NCI-H226 (cell line): ENCODE measurements at places on chromosomes 4 and X.
A peak's percentile ranks its signal among the peaks of the same experiment; 100 is the strongest.

DNA sequence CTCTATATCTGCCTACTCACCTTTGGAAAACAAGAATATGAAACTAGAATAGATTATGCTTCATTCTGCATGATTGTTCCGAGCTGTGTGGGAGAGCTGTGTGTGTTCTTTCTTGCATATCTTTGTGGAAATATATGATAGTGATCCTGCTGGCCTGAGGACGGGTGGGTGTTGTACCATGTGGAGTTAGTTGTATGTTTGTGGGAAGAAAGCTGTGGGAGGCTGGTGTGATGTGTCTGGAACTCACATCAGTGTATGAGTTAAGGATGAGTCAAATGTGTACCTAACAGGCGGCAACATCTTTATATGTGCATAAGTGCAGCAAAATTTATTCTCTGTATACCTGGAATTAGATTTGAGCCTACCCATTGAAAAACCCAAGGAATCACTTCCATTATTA is 208.1 kb upstream of the ADGRL3 start:
- DNase-seq: peak; percentile 94

- no peak for DNase-seq
These were observed 36.5 kb upstream of the LINC00632 start for GRCh38 chrX:140672840-140673731.

GRCh38 chr4:137794764-137795254 is 262.5 kb upstream of the PCDH18 start:
- no peak for DNase-seq

DNA sequence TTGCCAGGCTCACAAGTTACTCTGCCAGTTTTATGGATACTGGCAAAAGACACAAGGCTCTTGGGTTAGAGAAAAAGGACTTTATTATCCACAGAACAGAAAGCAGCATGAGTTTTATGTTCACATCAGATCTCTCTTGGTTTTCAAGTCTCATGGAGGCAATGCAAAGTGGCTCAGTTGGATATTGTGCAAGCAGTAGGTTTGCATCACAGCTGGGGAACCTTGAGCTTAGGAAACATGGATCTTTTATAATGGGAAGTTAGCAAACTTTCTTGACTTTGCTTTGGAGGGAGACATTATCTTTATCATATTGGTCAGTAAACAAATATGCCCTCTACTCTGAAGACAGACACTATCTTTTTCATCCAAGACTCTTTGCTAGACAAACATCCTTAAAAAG is 109.2 kb upstream of the GRPR start:
- DNase-seq: no peak

DNA sequence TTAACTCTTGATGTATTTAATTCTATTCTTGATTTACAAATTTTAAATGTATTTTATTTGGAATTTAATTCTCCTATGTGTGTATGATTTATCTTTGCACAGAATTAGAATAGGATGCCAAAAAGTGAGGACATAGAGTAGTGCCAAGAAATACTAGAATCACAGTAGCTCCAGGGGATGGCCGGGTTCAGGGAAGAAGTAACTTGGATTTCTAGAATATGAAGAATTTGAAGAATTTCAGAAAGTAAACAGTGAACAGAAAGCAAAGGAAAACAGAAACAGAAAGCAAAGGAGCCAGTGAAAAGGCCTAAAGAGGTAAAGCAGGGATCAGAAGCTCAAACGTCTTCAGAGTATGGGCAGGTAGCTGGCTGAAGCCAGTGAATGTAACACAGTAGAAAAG is 1187.6 kb downstream of the RPA4 start:
- DNase-seq: no peak

GRCh38 chr4:83418211-83418610 is 37.4 kb downstream of the HELQ start:
- DNase-seq: no peak

- peak; percentile 36 for DNase-seq
These were observed 46.7 kb downstream of the DDX60L start for GRCh38 chr4:168433571-168433970.

- no peak for DNase-seq
These were observed 184.0 kb upstream of the KIT start for GRCh38 chr4:54473798-54474197.

DNA sequence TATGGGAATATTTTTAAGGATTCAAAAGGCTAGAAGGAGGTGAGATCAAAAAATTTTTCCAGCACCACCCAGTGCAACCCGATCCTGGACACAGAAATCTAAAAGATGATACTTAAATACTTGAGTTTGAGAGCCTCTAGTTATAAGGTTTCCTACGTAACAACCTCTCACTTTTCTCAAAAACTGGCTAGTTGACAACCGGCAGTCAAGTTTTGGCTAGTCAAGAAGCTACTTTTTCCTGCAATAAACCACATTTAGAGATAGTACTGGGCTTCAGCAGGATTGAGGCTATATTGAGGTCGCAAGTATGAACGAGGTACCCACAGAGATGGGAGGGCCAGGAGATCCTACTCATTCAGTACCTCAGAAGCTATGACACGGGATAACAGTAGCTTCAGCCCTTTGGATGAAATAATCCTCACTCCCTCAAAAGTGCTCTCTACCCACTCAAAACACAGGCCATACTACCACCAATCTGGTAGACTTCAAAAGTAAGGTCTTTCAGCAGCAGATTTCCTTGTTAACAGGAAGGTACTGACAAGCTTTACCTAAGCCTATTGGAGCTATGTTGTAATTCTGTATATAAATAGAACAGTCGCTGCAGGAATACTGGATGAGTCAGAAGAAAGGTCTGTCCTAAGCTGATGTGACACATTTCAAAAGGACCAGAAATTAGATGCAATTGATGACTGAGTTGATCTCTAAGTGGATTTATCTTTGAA is 1.5 kb upstream of the TSPAN5 start:
- no peak for DNase-seq

DNA sequence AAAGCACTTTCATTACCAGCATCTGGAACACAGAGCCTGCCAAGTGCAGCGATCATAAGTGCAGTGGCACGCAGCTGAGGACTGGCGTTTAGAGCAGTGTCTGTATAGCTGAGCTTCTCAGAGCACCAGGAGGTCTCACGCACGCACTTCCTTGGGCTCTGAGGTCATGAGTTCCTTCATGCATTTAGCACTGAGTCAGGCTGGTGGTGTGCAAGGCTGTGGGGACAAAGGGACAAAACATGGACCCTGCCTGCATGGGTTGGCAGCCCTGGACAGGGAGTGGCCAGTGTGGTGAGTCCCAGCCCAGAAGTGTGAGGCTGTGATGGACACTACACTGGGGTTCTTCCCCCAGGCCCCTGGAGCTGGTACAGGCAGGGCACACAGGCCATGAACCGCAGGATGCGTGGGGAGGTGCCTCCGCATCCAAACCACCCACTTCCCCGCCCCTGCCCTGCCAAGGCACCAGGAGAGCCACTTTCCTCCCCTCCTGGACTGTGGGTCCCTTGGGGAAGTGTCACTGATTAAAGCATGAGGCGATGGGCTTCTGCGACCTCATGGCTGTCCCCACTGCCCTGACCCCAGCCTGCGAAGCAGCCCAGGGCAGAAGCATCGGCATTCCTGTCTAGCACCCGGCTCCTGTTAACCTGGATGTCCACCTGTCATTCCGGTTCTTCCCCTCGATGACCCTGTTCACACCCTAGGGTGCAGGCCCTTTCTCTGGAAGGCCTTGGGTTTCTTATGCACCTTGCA is 37.2 kb upstream of the GPR78 start:
- DNase-seq: no peak

- no peak for DNase-seq
These were observed 451.1 kb downstream of the RPA4 start for GRCh38 chrX:97334850-97335249.

GRCh38 chr4:42350611-42351182 is 46.6 kb upstream of the SHISA3 start:
- DNase-seq: no peak

GRCh38 chr4:6217716-6218381 is 17.5 kb upstream of the JAKMIP1 start:
- no peak for DNase-seq

- DNase-seq: no peak
These were observed 87.0 kb upstream of the USP38 start for GRCh38 chr4:143097751-143098150.

DNA sequence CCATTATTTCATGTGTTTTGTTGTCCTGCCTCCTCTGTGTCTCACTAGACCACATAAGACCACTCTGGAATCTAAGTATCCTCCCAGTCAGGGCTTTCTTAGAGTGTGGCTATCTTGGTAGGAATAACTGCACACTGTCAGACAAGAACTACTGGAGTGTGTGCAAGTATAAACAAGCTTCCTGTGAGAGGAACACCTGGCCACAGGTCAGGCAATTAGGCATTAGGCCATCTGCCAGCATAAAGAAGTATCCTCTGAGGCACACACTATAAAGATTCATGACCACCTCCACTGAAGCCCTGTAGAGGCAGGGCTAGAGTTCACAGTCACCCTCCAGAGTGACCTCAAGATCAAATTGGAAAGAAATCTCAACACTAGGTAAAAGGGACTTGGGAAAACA is 507.0 kb upstream of the PABPC4L start:
- DNase-seq: no peak

DNA sequence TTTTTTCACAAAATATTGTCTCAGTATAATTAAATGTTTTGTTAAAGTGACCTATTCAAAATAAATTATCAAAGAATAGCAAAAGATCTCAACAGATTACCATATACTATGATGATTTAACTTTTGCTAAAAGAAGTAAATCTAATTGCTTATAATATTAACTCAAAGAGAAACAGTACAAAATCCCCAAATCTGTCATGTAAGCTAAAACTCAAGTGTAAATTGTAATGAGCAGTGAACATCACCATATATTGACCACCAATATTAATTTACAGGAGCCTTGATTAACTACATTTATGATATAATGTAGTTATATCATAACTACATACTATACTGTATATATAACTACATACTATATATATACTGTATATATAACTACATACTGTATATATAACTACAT is 174.4 kb downstream of the SLC39A8 start:
- DNase-seq: no peak

GRCh38 chrX:40323977-40324376 is 226.2 kb upstream of the BCOR start:
- no peak for DNase-seq

- DNase-seq: no peak
These were observed 2158.6 kb upstream of the TENM3 start for GRCh38 chr4:180084561-180084960.

- DNase-seq: peak; percentile 79
These were observed 32.1 kb upstream of the GK start for GRCh38 chrX:30620980-30621618.

- no peak for DNase-seq
These were observed 157.5 kb upstream of the ATOH1 start for GRCh38 chr4:93671093-93671492.

GRCh38 chr4:152972821-152973628 is 36.9 kb downstream of the FHDC1 start:
- DNase-seq: peak; percentile 99

DNA sequence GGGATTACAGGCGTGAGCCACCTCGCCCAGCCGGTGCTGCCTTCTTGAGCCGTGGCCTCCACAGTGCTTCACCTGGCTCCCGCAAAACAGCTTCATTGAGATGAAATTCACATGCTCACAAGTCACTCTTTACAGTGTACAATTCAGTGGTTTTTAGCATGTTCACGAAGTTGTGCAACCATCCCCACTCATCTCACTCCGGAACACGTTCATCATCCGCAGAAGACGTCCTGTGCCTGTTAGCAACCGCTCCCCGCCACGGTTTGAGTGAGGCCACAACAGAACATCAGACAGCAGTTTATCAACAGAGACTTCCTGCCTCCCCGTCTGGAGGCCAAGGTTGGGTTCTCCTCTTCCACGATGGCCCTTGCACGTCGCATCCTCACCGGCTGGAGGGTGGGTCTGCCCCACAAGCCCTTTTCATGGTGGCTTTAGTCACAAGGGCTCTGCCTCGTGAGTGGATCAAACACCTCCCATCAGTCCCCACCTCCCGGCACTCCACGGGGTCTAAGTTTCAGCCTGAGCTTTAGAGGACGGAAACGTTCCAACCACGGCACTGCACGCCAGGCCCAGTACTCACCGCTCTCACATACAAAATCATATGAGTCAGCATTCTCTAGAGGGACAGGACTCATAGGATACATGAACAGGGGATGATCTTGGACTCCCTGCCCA is 29.6 kb upstream of the SPON2 start:
- DNase-seq: no peak

- no peak for DNase-seq
These were observed 273.6 kb downstream of the FRMPD4 start for GRCh38 chrX:12411831-12412230.

- DNase-seq: no peak
These were observed 56.3 kb upstream of the CXCL8 start for GRCh38 chr4:73684097-73684496.

- DNase-seq: peak; percentile 33
These were observed 53.5 kb downstream of the PTTG2 start for GRCh38 chr4:38013461-38014366.

DNA sequence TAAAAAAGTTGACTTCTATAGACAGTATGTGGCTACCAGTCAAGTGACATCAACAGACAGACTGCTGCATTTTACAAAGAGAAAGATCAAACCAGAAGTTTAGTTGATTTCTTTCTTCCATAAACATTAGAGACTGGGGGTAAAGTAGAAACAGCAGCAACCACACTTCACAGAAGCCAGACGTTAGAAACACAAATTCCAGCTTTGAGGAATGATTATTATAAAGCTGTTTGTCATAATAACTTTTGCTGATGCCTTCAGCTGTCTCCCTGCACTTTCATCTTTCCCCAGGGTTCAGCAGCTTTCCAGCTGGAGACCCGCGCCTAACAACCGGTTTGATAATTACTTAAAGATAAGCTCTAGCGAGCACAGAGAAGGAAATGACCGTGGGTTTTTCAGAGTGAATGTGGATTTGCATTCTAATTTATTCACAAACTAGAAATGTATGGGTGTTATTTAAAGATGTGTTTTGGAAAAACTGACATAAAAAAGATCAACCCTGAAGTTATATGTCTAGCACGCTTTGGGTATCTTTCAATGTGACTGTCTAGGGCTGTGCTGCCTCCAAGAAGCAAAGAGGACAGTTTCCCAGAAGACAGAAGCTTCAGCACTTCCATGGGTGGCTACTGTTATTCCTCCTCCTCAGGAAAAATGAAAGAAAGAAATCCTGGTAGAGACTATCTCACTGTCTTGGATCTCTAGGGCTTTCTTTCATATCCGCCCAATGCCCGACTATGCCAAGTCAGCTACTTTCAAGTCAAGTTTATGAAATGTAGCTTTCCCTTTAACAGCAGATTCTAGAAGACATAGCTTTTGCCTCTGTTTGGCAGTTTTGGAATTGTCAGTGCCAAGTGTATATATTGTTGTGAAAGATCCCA is 15.0 kb upstream of the ENAM start:
- DNase-seq: no peak

GRCh38 chr4:126778348-126778747 is 854.4 kb upstream of the INTU start:
- peak; percentile 37 for DNase-seq

GRCh38 chr4:67891645-67892044 is 7.8 kb upstream of the TMPRSS11D start:
- no peak for DNase-seq

DNA sequence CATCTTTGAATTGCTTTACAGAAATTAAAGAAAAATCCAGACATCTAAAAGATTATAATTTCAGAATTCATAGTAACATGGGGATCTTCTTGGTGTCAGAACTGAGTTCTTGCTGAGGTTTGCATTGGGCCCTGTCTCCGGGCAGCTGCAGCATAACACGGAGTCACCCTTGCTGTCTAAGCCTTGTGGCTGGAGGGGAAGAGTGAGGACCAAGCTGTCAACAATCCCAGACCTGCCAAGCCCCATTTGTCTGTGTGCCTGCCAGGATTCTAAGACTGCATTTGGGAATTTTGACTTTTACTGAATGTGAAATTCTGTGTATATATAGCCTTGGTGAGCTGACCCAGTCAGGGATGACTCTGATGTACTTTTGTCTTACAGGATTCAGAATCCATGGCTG is 25.2 kb upstream of the NAP1L5 start:
- no peak for DNase-seq
